Activated CD4-positive, alpha-beta T cell treated with anti-CD3 and anti-CD28 coated beads, Interleukin-2, Interleukin-4, amounts not matched to agents 100 ng/mL and 50 ng/mL, durations not matched to agents 16 hours and 8 hours (primary cell): ENCODE measurements at places on chromosomes 1 and 21.

DNA sequence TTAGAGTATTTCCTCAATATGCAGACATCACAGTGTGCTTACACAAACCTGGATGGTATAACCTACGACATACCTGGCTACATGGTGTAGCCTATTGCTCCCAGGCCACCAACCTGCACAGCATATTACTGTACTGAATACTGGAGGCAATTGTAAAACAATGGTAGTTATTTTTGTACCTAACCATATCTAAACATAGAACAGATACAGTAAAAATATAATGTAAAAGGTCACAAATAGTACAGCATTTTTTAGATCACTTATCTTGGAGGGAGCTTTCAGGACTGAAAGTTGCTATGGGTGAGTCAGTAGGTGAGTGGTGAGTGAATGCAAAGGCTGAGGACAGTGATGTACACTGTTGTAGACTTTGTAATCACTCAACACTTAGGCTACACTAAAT, 492.3 kb downstream of the MRPL39 start:
- DNase-seq, result no peak

DNA sequence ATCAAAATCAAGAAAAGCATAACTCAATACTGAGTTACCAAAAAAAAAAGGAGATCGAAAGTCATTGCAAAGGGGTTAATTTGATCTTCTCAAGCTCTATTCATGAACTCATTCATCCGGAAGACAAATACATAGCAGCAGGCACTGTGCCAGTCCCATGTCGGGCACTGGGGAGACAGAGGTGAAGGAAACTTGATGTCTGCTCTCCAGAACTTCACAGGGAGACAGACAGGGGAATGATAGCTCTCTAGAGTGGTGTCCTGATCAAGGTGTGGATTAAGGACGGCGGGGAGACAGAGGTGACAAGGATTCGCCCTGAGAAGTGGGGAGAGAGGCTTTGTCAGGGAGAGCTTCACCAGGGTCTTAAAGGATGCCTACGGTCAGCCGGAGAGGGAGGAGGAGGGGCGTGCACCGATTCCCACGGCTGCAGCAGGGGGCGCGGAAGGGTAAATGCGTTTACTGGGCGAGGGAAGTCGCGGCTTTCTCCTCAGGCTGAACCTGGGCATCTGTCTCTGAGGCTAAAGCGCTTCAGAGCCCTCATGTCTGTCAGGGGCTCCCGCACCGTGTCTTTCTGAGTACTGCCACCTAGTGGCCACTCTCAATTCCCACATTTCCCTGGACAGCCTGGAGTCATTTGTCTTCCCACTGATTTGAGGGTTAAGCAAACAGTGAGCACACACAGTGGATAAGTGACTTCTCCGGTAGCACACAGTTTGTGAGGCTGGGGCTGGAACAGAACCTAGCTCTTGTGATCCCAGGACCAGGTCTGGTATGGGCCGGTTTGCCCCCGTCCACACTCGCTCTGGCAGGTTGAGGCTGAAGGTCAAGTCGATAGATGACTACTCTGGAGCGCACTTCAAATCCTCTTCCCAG, 152.8 kb downstream of the TENT5C start:
- DNase-seq, result peak; percentile 78

- no peak for DNase-seq
Measured at GRCh38 chr1:46153732-46154131, 21.2 kb upstream of the TSPAN1 start.

- no peak for DNase-seq
Measured at GRCh38 chr1:218345673-218346390, 696 bp downstream of the TGFB2 start.

DNA sequence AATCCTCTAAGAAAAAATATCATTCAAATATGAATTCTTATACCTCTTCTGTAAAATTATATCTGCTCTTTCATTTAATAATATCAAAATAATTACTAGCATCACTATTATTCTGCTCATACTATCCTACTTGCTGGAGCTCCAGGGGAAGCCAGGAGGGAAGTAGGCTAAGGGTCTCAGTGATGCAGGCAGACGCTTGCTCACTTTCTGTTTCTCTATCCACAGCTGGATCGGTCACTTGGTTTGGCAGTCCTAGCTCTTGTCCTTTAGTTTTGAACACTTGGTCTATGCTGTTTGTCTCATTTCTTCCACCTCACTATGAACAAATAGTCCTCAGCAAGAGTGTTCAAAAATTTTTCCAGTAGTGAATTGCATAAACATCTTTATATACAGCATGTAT, 11.3 kb downstream of the CCDC190 start:
- no peak for DNase-seq
